Ammon's horn (tissue), 1 donor: ENCODE measurements at places on chromosomes 5 and 9.

GRCh38 chr9:128104171-128104618, 23.3 kb downstream of the PTGES2 start:
- DNase-seq = no peak

- peak; percentile 95 for DNase-seq
Observed at GRCh38 chr5:170565072-170565471, 61.3 kb downstream of the KCNIP1 start.

DNA sequence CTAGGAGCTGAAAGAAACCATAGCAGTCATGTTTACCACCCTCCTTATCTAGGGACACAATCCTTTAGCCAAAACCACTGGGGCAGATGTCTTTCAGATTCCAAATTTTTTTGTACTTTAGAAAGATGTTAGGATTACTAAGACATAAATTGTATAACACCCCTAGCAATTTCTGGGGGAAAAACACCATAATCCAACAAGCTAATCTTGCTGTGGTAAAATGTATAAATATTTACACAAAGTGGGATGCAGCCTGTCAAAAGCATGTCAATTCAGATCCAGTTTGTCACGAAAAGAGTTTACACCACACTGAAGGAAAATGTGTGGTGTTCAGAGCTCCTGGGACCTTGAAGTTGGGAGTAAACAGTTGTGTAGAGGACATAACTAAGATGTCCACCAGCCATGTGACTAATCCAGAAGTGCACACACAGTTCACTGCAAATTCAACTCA, 274.3 kb downstream of the ADAMTSL1 start:
- DNase-seq = no peak

DNA sequence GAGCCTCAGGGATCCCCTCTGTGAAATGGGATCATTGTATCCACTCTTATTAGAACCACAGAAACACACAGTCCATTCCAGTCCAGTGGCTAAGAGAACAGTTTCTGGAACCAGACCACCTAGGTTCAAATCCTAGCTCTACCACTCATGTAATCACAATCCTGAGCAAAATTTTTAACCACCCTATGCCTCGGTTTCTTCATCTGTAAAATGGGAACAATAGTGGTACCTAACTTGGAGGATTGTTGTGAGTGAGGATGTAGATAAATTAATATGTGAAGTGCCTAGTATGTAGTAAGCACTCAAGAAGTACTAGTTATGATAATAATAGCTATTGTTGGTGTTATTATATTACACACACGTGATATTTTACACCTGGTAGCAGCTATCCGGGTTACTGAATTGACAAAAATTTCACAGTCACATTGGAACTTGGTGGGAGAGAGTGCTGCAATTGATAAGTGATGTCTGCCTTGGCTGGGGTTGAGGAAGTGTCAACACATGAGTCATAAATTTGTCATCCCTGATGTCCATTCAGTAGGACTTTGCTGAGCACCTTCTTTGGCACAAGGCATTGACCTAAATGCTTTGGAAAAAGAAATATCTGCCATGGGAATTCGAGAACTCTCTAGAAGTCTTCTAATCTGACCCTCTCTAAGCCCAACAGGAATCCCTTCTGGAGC, 68.4 kb downstream of the COL27A1 start:
- no peak for DNase-seq

DNA sequence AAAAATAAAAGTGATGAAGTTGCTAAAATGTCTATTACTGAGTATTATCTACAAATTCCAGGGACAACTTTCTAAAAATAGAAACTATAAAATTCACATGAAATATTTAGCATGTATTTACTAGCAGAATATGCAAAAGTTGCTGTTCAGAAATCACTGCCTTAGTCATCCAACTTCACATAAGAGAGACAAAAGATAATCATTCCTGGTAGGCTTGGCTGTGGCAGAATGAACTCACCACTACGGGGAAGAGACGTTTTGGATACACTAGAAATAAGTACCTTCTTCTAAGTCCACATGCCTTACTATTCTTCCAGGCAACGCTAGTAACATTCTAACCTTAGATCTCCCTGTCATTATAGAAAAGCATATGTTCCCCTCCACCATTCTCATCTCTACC, 272.2 kb downstream of the BNC2 start:
- no peak for DNase-seq

DNA sequence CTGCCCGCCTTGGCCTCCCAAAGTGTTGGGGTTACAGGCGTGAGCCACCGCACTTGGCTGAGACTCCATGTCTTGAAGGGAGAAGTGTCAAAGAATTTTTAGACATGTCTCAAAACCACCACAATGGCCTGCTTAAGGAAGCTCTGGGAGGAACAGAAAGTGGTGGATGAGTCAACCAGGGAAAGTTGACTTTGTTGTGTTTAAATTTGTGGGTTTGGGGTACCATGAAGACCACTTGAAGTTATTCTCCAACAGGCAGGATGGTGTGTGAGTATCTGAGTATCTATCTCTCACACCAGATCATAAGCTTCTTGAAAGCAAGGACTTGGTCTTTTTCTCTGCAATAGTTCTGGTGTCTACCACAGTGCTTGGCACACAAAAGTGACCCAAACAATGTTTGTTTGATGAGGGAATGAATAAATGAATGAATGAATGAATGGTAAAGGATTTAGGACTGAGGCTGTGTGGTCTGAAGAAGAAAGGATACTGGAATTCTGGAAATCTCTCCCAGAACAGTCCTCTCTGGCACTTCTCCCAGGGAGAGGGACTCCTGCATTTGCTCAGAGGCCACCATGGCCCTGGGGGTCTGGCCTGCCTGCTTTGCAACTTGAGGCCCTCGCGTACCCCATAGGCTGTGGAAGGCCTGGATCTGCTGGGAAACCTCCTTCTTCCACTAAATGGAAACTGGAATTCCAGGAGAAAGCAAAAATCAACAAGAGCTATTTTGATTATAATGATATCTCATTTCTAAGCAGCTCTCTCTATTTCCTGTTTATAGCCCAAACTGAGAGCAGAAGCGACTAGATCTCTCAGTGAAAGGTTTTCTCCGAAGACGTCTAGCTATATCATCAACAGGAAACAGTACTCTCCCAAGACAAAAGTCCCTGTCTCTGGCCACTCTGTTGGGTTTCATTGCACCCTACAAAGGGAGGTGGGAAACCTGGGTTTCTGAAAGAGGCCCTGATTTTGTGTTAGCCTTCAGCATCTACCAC, 187.9 kb downstream of the PALM2AKAP2 start:
- peak; percentile 44 for DNase-seq
